Activated T-cell treated with anti-CD3 and anti-CD28 coated beads, Interleukin-2, amount 50 U/mL, for 72 hours (primary cell): ENCODE measurements at places on chromosomes 11 and 22. TPM values are rescaled to one million over a fixed set of nuclear protein-coding genes. Genes with fewer than 3 reads are reported as not detected.

Gene P2RX3
- total RNA-seq: not detected

DNA sequence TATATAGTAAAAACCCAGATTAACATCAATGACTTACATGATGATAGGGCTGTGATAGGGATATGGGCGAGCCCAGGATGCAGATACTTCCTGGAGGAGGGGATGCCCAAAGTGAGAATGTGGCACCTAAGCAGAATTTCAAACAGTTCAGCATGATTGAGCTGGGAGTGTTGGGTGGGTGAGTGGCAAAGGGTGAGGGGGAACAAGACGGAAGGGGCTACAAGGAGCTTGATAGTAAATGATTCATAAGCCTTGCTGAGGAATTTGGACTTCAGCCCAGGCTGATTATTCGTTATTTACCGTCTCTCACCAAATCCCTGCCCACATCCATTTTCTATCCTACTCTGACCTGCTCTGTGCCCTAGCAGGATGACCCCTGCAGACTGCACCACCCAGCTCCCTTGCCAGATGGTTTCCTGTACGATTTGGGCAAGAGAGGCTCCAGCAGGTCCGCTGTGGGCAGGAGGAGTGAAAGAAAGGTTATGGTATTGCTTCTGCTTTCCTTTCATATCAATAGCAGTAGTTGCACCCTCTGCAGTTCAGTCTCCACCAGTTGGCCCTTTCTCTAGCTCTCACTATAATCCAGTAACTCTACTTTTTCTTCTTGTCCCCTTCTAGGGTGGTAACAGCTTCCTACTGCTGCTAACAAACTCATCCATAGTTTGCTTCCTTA lies 30.3 kb upstream of the SIK2 start:
- no peaks in the 10 kb centered on the region for H3K36me3 ChIP-seq
- H3K4me1 ChIP-seq: no peaks in the 10 kb centered on the region
- H3K27ac ChIP-seq: no peak overlapping the region
- H3K27me3 ChIP-seq: peaks cover 23% of the 10 kb centered on the region

DNA sequence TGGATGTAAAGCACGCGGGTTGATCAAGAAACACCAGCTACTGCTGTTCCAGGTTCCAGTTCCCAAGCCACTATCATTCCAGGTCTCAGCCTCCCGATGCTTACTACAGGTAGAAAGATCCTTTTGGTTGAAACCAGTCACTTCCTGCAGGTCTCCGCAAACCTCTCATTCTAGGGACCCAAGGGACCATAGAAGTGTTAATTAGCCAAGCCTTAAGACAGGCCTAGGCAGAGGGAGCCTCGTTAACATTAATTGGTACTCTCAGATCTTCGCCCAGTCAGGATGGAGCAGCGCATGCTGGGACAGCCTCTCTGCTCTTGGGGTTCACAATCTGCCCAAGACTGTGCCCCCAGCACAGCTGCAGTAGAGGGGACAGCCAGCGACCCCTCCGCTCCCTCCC lies 11.2 kb upstream of the OAF start:
- no peak overlapping the region for H3K4me3 ChIP-seq
- no peaks in the 10 kb centered on the region for H3K36me3 ChIP-seq
- no peak overlapping the region for H3K27ac ChIP-seq
- H3K4me1 ChIP-seq: no peaks in the 10 kb centered on the region

DNA sequence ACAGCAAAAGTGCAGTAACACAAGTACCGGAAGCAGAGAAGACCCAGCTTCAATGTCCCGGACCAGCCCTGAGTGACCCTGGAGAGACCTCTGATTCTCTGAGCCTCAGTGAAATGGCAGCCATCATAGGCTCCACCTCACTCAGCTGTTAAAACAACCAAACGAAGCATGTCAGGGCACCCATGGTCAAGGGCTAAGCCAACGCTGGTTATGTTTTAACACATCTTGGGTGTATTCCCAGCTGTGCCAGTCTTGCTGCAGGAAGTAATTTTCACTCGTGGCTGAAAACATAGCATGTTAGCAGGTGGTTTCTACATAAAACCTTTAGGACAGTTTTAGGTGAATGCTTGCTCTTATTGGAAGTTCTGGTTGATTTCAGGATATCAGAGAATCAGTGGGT lies 30.9 kb downstream of the LMO2 start:
- peaks cover 73% of the 10 kb centered on the region for H3K27me3 ChIP-seq
- no peak for DNase-seq
- H3K36me3 ChIP-seq: no peaks in the 10 kb centered on the region
- H3K4me1 ChIP-seq: no peaks in the 10 kb centered on the region
- H3K4me3 ChIP-seq: no peak overlapping the region
- no peak overlapping the region for H3K27ac ChIP-seq

GRCh38 chr11:122879785-122880184 lies 2.8 kb upstream of the JHY start:
- no peak overlapping the region for H3K4me3 ChIP-seq
- peaks cover 10% of the 10 kb centered on the region for H3K27me3 ChIP-seq
- H3K27ac ChIP-seq: no peak overlapping the region
- DNase-seq: no peak
- H3K4me1 ChIP-seq: peaks cover 34% of the 10 kb centered on the region

GRCh38 chr22:35258191-35258988 lies 1.1 kb downstream of the HMGXB4 start:
- peak overlapping the region; percentile 94 for H3K4me3 ChIP-seq
- peaks cover 28% of the 10 kb centered on the region for H3K4me1 ChIP-seq
- peaks cover 6% of the 10 kb centered on the region for H3K36me3 ChIP-seq
- peak overlapping the region; percentile 83 for H3K27ac ChIP-seq
